Left renal cortex interstitium (tissue), 4 donors: ENCODE measurements at places on chromosomes 11 and 22.

GRCh38 chr11:57599381-57599780, 1.9 kb downstream of the SERPING1 start:
- no peak for DNase-seq

GRCh38 chr22:41028841-41029240, 63.6 kb upstream of the EP300 start:
- no peak for DNase-seq

GRCh38 chr22:44595841-44596341, 97.9 kb upstream of the RTL6 start:
- no peak for DNase-seq

GRCh38 chr22:26763633-26764361, 106.4 kb downstream of the MIAT start:
- no peak for DNase-seq

DNA sequence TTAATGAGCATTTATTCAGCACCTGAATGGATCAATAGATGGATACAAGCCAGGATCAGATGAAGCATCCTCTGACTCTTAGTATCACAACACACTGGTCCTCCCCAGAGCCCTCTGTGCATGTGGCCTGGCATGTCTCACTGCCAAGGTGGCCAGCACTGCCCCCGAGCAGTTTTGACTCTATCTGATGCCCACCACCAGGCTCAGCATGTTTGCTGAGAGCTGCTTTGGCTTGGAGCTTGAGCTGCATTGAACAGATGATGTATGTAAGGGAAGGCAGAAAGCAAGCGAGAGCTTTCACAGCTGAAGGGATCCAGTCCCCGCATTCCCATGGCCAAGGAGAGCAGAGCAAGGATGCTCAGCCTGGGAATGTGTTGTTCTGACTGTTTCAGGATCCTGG, 320.3 kb downstream of the BUD13 start:
- no peak for DNase-seq
